ENCODE measurements at places on chromosomes 2 and 18.
A peak's percentile ranks its signal among the peaks of the same experiment; 100 is the strongest.

DNA sequence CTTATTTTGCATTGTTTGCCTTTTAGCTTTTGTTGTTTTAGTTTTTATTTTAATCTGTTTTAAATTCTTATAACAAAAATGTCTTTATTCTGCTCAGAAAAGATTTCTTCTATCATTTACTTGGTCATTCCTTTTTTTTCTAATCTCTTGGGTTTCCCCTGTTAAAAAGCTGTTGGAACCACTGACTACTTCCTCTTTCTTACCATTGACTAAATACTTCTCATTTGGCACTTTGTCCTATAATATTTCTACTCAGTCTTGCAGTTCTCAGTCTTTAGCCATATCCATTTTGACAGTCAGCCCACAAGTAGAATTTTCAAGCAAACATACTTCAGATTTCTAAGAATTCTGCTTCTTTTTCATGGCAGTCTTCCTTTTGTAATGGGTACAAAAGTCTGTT, 567.2 kb downstream of the SATB2 start:
- H3K27ac ChIP-seq: no peak overlapping the region
- no peaks in the 10 kb centered on the region for H3K4me1 ChIP-seq
- DNase-seq: no peak

- DNase-seq: peak; percentile 48
- H3K27ac ChIP-seq: peak overlapping the region; percentile 46
- no peaks in the 10 kb centered on the region for H3K27me3 ChIP-seq
- H3K4me1 ChIP-seq: peaks cover 61% of the 10 kb centered on the region
Measured at GRCh38 chr2:234964631-234965461, 13.0 kb downstream of the SH3BP4 start.

DNA sequence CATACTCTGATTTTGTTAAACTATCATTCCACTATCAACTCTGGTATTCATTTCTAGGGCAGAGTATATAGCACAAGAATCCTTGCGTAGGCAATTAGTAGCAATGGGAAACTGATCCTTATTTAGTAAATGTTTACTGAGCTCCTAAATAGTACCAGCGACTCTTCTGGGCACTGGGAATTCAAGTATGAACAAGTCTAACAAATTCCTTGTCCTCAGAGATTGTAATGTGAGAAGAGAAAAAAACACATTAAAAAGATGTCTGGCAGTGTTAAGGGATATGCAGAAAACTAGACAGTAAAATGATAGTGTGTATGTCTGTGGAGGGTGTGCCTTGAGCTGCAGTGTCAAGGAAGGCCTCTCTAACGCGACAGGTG, 721 bp downstream of the METTL5 start:
- H3K36me3 ChIP-seq: peaks cover 5% of the 10 kb centered on the region
- H3K27me3 ChIP-seq: no peaks in the 10 kb centered on the region
- DNase-seq: no peak

DNA sequence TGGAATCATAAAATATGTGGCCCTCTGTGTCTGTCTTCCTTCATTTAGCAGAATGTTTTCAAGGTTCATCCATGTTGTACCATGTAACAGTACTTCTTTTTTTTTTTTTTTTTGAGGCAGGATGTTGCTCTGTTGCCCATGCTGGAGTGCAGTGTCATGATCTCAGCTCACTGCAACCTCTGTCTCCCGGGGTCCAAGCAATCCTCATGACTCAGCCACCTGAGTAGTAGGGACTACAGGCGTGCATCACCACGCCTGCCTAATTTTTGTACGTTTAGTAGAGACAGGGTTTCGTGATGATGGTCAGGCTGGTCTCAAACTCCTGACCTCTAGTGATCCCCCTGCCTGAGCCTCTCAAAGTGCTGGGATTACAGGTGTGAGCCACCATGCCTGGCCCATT, 31.2 kb downstream of the RAB1A start:
- no peak overlapping the region for H3K27ac ChIP-seq
- H3K27me3 ChIP-seq: no peaks in the 10 kb centered on the region
- H3K4me3 ChIP-seq: no peak overlapping the region
- DNase-seq: no peak
- H3K4me1 ChIP-seq: no peaks in the 10 kb centered on the region
- H3K36me3 ChIP-seq: peaks cover 32% of the 10 kb centered on the region

DNA sequence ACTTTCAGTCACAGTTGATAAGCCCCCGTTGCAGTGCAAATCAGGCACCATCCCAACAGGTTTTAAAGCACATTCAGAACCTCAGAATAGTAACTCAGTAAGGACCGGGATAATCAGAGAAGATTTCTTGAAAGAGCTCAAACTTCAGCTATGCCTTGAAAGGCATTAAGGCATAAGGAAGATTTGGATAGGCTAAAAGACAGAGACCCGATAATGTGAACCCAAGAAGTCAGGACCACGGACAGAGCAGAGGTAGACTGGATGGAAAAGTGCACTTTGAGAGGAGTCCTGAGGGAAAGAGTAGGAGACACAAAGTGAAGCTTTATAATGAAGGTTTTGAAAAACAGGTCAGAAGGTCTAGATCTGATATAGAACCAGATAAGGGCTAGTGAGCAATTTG, 36.9 kb upstream of the KLF7 start:
- no peak overlapping the region for H3K4me3 ChIP-seq
- no peaks in the 10 kb centered on the region for H3K4me1 ChIP-seq
- H3K36me3 ChIP-seq: no peaks in the 10 kb centered on the region
- H3K27ac ChIP-seq: no peak overlapping the region
- DNase-seq: peak; percentile 4

DNA sequence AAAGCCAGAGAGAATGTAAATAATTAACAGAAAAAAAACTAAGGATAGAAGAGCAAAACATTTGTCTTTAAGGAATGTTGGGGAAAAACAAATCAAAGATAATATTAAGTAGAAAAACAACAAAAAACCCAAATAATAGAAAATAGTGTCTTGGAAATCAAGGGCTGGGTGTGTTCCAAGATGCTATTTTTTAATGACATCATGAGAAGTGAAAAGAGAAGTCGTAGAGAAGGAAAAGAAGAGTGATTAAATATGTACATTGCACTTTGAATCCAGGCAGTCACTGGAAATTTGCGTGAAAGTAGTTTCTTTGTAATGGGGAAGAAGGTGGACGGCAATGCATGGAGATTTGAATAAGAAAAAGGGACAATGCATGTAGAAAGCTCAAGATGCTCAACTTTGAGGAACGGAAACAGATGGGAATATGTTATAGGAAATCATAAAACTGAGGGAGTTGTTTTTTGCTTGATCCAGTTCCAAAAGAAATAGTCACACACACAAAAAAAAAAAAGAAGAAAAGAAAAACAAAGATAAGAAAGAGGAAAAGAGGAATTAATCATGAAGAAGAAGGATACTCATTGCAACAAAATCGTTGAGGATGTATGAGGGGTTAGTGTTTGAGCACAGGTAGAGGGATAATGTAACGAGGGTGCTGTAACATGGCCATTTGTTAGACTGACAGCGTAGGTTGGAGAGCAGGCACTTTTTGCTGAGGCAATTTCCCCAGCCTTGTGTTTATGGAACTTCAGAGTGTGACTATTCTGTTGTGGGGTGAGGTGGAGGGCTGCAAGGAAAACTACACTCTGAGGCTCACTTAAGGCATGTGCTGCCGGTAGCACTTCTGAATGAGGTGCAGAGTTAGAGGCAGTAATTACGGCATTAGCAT, 184.1 kb downstream of the CALCRL start:
- no peaks in the 10 kb centered on the region for H3K27me3 ChIP-seq
- no peaks in the 10 kb centered on the region for H3K4me1 ChIP-seq
- DNase-seq: no peak
- no peak overlapping the region for H3K27ac ChIP-seq
- H3K4me3 ChIP-seq: no peak overlapping the region

DNA sequence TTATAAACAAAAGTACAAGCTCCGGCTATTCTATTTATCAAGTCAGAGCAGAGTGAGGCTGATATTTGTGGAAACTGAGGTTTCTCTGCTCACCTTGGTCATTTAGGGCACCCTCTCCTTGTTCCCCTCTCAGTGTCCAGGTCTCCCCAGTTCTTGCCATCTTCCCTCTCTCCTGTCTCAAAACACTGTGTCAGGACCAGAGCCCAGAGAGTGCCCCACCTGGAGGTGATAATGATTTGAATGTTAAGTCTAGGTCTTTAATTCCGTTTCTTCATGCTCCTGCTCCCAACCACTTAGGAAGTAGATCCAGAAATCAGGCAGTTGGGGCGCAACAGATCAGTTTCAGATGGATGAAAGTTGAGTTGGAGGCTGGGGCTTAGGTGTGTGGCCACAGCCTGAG, 9.2 kb upstream of the ADCY3 start:
- no peak overlapping the region for H3K27ac ChIP-seq
- H3K4me3 ChIP-seq: no peak overlapping the region

DNA sequence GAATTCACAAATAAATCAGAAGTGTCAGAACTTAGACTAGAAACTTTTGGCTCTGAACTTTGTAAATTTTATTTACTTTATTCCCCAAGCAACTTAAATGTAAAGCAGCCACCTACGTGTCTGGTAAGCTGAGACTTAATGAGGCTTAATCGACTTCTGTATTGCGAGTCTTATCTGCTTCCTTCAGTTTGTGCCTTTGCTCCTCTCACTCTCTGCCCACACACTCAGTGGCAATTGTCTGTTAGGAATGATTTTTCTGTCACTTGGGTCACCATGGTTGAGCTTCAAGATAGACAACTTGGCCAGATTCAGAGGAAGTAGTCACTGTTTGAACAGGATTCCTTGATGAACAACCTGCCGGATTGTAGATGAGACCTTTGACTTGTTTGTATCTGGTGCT, 691.4 kb upstream of the FSHR start:
- no peak overlapping the region for H3K27ac ChIP-seq
- no peaks in the 10 kb centered on the region for H3K4me1 ChIP-seq
- H3K4me3 ChIP-seq: no peak overlapping the region
- DNase-seq: no peak
- H3K36me3 ChIP-seq: no peaks in the 10 kb centered on the region

DNA sequence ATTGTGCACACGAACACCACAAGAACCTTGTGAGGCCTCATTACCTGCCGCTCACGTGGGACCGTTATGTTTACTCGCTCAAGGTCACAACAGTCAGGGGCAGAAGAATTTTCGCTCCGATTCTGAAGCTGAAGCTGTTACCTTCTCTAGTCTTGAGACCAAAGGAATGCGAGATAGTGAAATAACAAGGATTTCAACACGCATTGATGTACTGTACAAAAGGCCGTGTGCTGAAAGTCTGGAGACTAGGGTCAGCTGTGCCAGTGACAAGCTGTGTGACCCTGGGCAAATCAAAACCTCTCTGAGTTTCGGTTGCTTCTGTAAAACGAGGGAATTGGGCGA, 583 bp downstream of the NEMP2 start:
- peaks cover 40% of the 10 kb centered on the region for H3K4me1 ChIP-seq
- H3K27ac ChIP-seq: peak overlapping the region; percentile 70
- H3K36me3 ChIP-seq: no peaks in the 10 kb centered on the region
- peak overlapping the region; percentile 69 for H3K4me3 ChIP-seq
- H3K27me3 ChIP-seq: no peaks in the 10 kb centered on the region

DNA sequence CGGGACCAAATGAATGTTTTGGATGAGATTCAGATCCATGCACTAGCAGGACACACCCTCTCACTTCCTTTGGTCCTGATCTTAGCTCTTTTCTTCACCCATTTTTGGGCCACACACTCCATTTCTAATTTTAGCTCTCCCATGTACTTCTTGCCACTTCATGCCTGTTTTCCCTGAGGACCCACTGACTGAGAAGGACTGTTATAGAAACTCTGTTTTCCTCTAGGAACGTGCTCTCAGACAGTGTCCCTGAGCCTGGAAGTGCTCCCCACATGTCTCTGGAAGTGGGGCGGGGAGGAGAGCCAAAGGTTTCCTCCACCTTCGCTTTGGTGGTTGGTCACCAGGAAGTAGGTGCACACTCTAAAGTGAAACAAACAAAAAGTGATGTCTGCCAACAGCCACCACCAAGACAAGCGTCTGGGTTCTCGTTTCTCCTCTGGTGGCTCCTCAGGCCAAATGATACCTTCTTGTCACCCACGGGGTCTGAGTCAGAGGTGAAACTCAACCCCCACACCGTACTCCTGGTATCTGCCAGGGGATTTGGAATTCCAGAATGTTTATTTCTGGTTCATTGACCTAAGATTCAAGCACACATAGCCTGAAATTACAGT, 74.7 kb downstream of the MERTK start:
- peak overlapping the region; percentile 14 for H3K4me3 ChIP-seq
- H3K27ac ChIP-seq: no peak overlapping the region
- H3K4me1 ChIP-seq: peaks cover 30% of the 10 kb centered on the region

DNA sequence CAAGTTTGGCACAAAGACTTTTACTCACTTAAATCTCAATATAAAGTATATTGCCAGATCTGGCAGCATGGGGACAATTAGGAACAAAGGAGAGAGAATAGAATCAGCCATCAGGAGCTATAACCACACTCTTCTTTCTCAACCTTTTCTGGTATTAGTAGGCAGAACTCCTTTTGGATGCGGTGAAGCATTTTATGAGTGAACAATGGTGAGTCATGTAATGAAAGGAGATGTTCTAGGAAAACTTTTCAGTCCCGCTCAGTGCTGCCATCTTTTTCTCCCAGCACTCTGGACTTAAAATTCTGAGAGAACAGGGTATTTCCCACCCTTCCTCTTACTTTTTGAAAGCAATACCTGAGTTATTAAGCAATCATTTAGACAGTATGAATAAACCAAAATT, 32.2 kb downstream of the PLEKHA3 start:
- H3K27me3 ChIP-seq: no peaks in the 10 kb centered on the region
- H3K4me3 ChIP-seq: no peak overlapping the region
- peaks cover 5% of the 10 kb centered on the region for H3K4me1 ChIP-seq
- H3K27ac ChIP-seq: no peak overlapping the region
- DNase-seq: no peak

DNA sequence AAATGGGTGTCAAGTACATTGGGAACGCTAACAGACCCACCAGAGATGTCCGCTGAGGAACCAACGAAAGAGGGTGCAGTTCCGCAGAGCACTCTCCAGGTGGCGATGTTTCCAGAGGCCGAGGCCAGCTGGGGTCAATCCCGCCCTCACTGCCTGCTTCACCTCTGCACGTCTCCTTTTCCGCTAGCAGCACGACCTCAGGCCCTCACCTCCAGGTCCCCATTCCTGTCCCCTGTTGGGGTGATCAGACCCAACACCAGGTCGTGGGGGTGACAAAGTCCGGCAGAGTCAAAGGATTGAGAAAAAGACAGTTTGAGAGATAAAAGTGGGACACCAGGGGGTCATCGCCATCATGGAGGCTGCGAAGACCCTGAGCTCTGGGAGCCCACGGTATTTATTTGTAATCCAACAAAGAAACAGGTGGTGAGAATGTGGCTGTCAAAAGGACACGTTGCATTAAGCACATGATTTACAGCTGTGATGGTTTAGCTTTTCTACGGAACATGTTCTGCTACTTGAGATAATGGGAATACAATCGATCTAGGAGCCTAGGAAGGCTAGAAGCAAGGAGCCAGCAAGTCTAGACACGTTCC, 27.3 kb downstream of the ZAP70 start:
- H3K36me3 ChIP-seq: no peaks in the 10 kb centered on the region
- no peaks in the 10 kb centered on the region for H3K27me3 ChIP-seq
- DNase-seq: peak; percentile 29

DNA sequence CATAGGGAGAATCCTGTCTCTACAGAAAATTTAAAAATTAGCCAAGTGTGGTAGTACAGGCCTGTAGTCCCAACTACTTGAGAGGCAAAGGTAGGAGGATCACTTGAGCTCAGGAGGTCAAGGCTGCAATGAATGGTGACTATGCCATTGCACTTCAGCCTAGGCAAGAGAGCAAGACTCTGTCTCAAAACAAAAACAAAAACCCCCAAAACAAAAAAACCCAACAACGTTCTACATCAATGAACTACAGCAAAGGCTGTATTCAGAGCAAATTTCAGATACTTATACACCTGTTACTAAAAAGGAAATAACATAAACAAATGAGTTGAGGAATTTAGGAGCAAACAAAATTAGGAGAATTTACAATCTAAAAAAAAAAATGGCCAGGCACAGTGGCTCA, 22.6 kb downstream of the YES1 start:
- no peak overlapping the region for H3K4me3 ChIP-seq
- H3K36me3 ChIP-seq: no peaks in the 10 kb centered on the region
- H3K27me3 ChIP-seq: no peaks in the 10 kb centered on the region
- no peak for DNase-seq
